GM12864 (cell line): ENCODE measurements at places on chromosomes 5 and 9.

DNA sequence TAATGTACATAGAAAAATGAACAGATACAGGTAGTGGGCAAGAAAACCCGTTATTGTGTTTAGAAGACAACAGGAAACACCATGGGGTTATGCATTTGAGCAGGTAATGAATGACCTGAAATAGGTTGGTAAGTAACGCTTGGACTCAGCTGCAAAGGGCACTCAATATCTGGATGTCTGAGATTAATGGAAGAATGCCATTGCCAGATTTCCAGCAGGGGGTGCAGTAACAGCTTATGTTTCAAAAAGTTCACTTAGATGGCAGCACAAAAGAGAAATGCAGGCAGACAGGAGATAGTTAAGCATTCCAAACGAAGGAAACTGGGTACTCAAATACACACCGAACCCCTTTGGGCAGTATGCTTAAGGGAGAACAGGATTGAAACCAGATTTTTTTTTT, 285.5 kb upstream of the VLDLR start:
- no peak for DNase-seq

- no peak for DNase-seq
These were observed 253.8 kb downstream of the KDM4C start for GRCh38 chr9:7011395-7012067.

GRCh38 chr9:123225374-123225813, 43.0 kb downstream of the STRBP start:
- peak; percentile 89 for DNase-seq

DNA sequence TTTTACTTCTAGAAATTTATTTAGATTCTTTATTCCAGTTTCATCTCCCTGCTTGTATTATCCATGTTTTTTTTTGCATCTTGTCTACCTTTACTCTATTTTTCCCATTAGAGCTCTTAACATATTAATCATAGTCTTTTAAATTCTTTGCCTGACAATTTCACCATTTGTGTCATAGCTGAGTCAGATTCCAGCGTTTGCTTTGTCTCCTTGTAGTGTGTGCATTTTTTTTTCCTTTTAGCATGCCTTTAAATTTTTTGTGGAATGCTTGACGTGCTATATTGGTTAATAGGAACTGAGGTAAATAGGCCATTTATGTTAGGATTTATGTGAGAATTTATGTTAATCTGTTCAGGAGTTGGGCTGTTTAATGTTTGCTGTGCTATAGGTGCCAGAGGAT, 41.8 kb upstream of the NFIL3 start:
- DNase-seq = no peak

- no peak for DNase-seq
These were observed 451.3 kb downstream of the MTRR start for GRCh38 chr5:8320244-8320643.

GRCh38 chr5:58924306-58924705, 341.4 kb downstream of the RAB3C start:
- DNase-seq = no peak

- no peak for DNase-seq
These were observed 150.9 kb downstream of the ADGRV1 start for GRCh38 chr5:90709323-90710155.

GRCh38 chr9:130198501-130199179, 26.4 kb downstream of the NCS1 start:
- no peak for DNase-seq

DNA sequence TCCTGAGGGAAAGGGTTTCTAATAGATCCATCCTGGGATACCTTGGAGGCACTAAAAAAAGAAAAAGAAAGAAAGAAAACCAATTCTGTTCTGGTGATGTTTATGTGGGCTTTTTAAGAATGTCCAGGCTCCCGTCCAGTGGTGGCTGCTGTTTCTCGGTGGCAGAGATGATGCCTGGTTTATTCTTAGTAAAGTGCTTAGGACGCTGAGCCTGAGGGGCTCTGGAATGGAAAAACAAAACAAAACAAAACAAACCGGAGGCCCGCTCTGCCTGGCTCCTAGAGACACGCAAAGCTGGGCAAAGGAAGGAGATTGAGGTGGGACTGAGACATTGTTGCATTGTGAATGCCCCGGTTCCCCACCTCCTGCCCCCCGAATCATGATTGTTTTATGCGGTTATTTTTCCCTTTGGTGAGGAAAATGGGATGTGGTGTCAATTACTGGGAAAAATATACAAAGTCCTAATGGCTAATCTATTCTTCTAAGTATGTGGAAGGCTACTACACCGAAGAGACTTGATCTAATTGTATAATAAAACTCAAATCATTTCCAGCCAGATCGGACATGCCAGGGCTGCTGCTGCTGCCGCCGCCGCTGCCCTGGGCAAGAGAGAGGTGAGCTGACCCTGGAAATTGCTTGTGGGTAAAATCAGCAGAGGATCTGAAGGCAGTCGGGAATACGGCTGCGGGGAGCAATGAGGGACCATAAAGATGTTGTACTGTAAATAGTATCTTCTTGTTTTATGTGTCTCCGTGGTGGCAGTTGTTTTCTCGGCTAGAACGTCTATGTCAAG, 644.9 kb downstream of the CCDC171 start:
- no peak for DNase-seq

DNA sequence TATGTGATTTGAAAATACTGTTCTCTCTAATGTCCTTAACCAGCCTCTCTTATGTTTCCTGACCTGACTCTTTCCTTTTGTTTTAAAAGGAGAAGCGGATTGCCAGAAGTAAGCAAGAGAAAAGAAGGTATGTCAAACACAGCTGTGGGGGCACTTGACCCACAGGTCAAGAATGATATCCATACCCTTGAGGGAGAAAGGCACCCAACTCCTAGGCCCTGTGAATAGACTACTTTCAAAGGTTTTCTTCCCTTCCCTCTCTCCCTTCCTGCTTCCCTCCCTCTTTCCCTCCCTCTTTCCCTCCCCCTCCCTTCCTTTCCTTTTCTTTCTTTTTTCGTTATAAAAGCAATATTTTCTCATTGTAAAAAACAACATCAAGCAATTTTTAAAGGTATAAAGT, 306.8 kb downstream of the TRPM3 start:
- DNase-seq = no peak

GRCh38 chr5:83405662-83406061, 65.9 kb upstream of the VCAN start:
- no peak for DNase-seq

- DNase-seq = peak; percentile 18
These were observed 1.7 kb downstream of the ADAMTS16 start for GRCh38 chr5:5141625-5142525.

DNA sequence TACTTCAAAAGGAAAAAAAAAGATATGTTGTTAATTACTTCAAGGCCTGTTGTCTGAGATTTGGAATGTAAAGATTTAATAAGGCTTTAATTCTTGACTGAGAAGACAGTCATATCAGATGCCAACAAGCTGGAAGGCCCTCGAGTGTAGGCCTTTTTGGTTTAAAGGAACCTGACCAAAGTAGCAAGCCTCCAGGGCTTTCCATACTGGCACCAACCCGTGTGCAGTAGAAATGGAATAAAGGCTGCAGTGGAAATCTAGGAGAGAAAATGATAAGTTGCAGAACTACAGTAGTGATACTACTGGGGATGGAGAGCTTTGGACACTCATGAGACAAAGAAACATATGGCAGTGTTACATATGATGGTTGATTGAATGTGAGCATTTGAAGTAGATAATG, 358.0 kb downstream of the TAF11L14 start:
- no peak for DNase-seq

- DNase-seq = no peak
These were observed 311.3 kb downstream of the NDUFS4 start for GRCh38 chr5:53871775-53872174.
